ENCODE measurements at places on chromosomes 16 and 17.
A peak's percentile ranks its signal among the peaks of the same experiment; 100 is the strongest.

GRCh38 chr17:59790910-59791309, 83.5 kb downstream of the VMP1 start:
- no peak for DNase-seq

- DNase-seq = no peak
These were observed 347.0 kb downstream of the WWOX start for GRCh38 chr16:78446486-78446885.

DNA sequence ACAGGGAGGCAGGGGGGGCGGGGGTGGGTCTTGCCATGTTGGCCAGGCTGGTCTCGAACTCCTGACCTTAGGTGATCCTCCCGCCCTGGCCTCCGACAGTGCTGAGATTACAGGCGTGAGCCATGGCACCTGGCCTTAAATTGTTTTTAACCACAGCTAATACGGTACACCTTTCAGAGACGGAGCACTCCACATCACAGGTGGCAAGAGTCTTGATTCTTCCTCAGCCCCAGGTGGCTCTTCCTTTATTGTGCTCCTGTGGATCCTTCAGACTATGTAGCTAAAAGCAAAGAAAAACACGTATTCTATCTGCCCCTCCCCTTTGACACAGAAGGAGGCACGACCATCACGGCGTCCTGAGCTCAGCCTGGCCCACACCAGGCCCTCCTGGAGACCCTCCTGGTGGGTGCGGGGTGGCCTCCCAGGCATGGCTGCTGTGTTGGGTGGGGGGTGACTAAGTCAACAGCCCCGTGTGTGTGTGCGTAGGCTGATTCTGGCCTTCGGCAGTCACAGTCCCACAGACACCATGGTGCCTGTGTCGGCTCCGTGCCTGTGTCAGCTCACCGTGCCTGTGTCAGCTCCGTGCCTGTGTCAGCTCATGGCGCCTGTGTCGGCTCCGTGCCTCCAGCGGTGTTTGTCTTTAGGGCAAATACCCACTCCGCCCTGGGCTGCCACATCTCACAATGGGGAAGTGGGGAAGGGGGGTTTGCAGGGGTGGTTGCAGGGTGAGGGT, 10.8 kb upstream of the SECTM1 start:
- no peak for DNase-seq

GRCh38 chr17:2398655-2399571, 1.9 kb downstream of the MNT start:
- DNase-seq = peak; percentile 62

GRCh38 chr16:66150698-66151482, 215.6 kb upstream of the CDH5 start:
- no peak for DNase-seq

DNA sequence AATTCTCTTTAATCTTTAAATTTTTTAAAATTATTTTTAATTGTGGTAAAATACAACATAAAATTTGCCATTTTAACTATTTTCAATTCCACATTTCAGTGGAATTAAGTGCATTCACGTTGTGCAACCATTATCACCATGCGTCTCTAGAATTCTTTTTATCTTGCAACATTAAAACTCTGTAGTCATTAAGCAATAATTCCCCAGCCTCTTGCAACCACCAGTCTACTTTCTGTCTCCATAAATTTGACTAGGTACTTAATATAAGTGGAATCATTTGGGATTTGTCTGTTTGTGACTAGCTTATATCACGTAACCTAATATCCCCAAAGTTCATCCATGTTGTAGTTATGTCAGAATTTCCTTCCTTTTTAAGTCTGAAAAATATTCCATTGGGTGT, 79.1 kb downstream of the TAOK1 start:
- no peak for DNase-seq

GRCh38 chr17:57875290-57876022, 25.6 kb upstream of the MRPS23 start:
- peak; percentile 94 for DNase-seq

- DNase-seq = peak; percentile 72
These were observed 47.7 kb upstream of the XYLT1 start for GRCh38 chr16:17518441-17518840.

DNA sequence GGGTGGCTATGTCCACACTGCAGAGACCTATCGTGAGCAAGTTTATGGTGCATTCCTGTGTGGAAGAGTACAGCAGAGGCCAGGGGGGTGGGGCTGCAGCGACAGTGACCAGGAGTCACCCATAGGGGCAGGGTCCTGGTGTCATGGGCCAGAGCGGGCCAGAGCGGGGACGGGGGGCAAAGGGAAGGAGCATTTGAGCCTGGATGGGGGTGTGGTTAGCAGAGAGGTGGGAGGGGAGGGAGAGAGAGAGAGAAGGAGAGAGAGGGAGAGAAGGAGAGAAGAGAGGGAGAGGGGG, 17.8 kb downstream of the JPH3 start:
- no peak for DNase-seq

DNA sequence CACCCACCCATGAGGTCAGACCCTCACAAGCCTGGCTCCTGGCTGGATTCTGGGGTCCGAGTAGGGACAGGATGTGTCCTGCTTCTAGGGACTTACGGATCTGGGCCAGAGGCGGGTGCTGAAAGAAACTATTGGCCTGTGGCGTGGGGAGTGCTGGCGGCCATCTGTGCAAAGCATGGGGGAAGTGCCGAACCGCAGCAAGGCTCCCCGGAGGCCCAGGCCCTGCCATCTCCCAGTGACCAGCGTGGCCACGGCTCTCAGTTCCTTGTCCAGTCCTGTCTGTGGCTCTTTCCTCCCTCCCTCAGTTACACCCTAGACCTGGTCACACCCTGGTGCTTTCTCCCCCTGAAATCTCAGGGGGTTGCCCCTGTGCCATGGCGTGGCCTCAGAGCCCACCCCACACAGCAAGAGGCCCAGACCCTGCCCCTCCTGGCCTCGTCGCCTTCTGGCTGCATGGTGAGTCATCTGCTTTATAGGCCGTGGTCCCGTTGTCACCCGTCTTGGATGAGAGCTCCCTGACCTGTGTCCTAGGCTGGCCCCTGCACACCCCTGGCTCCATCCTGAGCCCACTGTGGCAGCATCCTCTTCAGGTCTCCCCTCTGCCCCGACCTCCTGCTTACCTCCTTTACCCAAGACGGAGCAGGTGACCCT, 54.5 kb downstream of the PRMT7 start:
- no peak for DNase-seq

DNA sequence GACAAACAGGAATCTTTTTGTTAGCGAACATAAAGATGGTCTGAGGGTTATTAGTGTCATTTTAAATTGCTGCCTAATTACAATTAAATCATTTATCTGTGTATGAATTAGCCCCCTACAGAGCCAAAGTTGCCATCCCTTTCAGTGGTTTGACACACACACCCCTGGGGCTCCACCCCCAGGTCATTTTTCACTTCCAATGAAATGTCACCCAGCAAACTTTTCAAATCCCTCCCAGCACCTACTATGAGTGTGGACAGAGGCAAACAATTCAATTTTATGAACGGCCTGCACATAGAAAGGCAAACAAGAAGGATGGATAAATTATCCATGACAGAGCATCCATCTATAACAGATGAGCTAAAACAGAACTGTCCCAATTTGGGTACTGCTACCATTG, 2.4 kb downstream of the MYH10 start:
- no peak for DNase-seq

DNA sequence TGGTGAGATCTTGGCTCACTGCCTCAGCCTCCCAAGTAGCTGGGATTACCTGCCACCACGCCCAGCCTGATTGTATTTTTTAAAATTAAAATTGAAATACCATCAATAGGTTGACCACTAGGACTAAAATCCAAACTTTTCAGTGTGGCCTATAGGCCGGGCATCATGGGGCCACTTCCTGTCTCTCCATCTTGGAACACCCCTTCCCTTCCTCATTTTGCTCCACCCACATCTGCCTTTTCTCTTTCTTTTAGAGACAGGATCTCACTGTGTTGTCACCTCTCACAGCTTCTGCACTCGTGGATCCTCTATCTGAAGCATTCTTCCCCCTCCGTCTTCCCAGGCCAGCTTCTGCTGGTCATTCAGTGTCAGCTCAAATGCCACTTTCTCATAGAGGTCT, 57.0 kb downstream of the BMERB1 start:
- DNase-seq = no peak

GRCh38 chr16:27199736-27200135, 3.6 kb upstream of the KDM8 start:
- no peak for DNase-seq

GRCh38 chr17:68776451-68776850, 175.3 kb upstream of the FAM20A start:
- DNase-seq = no peak

DNA sequence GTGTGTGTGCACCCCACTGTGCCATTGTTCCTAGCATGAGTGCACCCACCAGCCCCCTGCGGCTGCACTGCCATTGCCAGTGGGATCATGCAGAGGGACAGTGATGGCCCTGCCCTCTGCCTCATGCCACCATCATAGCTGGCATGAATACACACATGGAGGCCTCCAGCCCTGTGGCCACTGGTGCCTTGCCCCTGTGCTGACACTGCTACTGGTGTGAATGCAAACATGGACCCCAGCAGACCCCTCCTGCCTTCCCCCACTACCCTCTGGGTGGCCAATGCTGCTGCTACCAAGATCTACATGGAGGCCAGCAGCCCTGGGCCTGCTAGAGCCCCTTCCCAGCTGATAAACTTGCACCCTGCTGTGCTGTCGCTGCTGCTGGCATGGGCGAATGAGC, 995.5 kb upstream of the GOT2 start:
- DNase-seq = no peak

DNA sequence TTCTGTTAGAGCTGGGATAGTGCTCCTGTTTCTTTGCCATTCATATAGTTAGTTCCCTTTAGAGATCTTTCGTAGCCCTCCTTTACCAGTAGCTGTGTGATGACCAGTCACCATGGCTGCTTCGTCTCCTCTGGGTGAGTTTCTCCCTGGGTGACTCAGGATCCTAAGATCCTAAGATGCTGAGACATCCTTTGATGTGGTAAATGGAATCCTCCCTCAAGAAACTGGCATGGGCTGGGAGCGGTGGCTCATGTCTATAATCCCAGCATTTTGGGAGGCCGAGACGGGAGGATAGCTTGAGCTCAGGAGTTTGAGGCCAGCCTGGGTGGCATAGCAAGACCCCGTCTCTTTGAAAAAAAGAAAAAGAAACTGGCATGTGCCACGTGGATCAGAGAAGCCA, 5.9 kb downstream of the PHAF1 start:
- DNase-seq = peak; percentile 71

DNA sequence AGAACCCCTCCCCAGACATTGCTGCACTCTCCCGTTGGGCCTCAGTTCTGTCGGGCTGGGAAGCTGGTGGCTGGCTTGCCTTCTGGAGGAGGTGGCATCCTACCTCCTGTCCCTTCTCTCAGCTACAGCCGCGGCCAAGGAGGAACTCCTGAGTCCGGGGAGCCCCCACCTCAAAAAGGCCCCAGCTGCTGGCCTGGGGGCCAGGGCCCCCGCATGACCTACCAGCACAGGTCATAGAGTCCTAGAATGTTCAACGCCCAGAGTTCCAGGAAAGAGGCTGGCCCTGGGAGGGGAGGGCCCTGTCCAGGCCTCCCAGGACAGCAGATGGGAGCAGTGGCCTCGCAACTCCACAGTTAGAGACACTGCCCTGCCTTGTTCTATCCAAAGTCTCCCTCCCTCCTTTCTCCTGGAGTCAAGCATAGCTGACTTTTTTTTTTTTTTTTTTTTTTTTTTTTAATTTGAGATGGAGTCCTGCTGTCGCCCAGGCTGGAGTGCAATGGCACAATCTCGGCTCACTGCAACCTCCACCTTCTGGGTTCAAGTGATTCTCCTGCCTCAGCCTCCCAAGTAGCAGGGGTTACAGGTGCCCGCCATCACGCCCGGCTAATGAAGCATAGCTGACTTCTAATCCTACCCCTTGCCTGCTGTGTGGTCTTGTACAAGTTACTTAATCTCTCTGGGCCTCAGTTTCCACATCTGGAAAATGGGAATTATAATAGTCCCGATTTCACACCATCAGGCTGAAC, 7.1 kb downstream of the CARHSP1 start:
- no peak for DNase-seq

DNA sequence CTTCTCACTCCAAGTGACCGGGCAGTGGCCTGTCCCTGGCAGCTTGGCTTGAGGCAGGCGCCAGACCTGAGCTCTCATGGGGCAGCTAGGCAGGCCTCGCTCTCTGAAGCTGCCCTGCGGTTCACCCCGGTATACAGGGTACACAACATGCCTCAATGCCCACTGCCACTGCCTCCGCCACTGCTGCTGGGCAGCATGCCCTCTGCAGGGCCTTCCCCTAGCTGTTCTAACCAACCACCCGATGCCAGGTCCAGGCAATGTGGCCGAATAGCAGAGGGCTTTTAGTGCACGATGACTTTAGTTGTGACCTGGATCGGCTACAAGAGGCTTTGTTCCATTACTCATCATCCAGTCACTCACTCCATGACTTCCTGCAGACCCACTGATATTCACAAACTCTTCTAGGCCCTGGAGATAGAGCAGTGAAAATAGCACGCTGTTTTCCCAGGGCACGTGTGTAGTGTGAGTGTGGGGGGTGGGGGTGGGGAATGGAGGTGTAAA, 19.7 kb downstream of the CDC42EP4 start:
- DNase-seq = no peak

GRCh38 chr16:84741340-84741830, 41.6 kb downstream of the USP10 start:
- DNase-seq = no peak

DNA sequence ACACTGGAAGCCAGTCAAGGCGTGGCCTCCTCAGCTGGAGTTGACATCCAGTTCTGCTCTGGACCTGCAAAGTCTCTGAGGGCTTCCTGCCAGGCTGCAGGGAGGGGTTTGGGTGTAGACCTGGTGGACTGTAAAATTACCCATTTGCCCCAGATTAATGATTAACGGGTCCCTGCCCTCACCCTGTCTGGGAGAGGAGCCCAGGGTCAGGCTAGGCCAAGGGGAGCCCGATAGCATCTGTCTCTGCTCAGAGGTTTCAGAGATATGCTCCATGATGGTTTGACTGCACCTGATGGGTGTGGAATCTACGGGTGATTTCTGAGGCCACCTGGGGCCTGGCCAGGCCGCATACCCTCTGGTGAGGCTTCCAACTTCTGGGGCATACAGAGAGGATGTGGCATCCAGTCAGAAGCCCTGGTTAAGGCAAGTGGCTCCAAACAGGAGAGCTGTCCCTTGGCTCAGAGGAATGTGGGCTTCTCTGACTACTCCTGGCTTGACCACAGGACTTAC, 11.2 kb downstream of the PPY start:
- DNase-seq = no peak

GRCh38 chr16:65181071-65181561, 59.3 kb upstream of the CDH11 start:
- no peak for DNase-seq
